Spinal cord (tissue), 10 donors: ENCODE measurements at places on chromosomes 5 and 9.
A peak's percentile ranks its signal among the peaks of the same experiment; 100 is the strongest.

- DNase-seq, result no peak
These were observed 5.5 kb upstream of the NXNL2 start for GRCh38 chr9:88529496-88529895.

- no peak for DNase-seq
These were observed 24.3 kb upstream of the ENHO start for GRCh38 chr9:34546834-34547827.

GRCh38 chr9:122354536-122355199 lies 16.2 kb upstream of the PTGS1 start:
- DNase-seq, result no peak

GRCh38 chr9:93477397-93477796 lies 24.0 kb upstream of the FAM120AOS start:
- no peak for DNase-seq

DNA sequence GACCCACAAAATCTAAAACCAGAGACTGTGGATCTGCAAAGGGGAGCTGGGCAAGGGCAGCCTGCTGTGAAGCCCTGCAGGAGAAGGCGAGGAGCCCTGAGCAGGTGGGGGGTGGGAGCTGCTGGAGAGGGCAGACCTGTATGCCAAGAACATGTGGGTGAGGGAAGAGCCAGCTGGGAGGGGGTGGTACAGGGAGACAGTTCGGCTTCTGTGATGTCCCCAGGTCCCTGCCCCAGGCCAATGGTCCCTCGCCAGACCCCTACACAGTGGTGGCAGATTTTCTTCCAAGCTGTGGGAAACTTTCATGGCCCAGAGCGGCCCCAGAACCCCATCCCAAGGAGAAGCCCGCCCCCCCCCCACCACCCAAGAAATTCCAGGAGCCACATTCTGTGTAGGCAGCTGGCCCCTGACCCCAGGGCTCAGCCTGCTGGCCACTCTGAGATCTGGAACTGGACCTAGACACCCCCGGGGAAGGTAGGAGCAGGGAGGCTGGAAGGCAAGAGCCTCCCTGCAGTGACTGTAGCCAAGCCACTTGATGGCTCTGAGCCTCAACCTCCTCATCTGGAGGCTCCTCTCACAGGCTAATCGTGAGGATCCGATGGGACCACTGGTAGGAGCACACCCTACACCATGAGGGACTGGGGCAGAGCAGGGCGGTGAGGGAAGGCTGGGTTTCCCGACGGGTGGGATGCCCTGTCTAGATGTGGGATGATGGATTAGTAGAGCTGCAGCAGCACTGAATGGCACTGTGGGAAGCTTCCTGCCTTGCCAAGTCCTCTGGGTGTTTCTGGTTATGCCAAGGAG lies 22.6 kb upstream of the CSF1R start:
- DNase-seq, result no peak

GRCh38 chr9:14258156-14258555 lies 55.8 kb downstream of the NFIB start:
- no peak for DNase-seq

DNA sequence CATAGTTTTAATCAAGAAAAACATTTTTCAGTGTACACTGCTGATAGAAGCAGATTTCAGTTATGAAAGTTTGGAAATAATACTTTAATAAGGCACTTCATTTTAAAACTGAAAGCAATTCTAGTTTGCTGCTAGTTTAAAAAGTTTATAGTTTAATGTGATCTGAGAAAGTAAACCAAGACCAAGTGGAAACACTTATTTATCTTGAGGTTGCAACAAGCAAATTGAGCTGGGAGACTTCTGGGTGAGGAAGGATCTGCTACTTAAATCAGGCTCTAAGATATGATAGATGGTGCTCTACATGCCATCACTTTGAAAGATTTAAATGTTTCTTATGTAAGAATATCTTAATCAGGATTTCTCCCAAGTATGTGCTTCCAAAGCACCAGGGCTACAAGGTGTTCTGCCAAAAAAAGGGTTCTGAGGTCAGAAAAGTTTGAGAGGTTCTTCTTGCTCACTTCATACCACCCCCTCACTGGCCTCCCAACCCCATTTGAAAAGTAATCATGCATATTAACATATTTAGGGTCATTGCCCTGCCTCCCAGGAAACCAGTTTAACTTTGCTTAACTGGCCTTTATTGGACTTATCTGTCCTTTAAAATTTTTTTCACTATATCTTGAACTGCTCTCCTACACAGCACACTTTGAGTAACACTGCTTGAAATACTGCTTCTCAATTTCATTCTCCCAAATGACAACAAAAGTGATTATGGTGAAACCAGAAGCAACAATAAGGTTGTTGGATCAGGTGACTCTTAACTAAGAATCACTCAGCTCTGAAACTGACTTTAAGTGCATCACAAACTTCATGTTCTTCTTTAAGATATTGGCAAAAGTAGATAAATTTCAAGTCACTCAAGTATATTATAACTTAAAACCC lies 15.5 kb downstream of the SLC44A1 start:
- DNase-seq, result no peak

- no peak for DNase-seq
These were observed 2.9 kb upstream of the CCDC192 start for GRCh38 chr5:127700237-127700766.

DNA sequence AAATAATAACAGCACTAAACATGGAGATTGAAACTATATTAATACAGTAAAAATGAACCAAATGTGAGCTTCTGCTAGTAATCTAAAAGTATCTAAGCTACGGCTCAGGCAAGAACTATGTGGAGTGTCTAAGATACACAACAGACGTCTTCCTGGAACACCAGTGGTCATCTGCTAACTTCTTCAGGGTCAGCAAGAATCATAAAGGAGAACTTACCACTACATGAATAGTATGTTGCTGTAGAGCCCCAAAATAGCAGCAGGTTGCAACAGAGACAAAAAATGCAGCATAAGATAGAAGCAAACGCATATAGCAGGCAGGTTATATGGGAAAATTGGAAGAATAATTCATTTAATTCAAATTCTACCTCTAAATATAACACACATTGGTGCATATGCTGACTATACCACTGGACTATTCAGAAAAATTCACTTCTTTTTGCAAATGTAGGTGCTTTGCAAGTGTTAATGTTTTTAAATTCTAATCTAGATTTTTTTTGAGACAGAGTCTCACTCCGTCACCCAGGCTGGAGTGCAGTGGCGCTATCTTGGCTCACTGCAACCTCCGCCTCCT lies 27.1 kb downstream of the DCTN4 start:
- DNase-seq, result no peak

DNA sequence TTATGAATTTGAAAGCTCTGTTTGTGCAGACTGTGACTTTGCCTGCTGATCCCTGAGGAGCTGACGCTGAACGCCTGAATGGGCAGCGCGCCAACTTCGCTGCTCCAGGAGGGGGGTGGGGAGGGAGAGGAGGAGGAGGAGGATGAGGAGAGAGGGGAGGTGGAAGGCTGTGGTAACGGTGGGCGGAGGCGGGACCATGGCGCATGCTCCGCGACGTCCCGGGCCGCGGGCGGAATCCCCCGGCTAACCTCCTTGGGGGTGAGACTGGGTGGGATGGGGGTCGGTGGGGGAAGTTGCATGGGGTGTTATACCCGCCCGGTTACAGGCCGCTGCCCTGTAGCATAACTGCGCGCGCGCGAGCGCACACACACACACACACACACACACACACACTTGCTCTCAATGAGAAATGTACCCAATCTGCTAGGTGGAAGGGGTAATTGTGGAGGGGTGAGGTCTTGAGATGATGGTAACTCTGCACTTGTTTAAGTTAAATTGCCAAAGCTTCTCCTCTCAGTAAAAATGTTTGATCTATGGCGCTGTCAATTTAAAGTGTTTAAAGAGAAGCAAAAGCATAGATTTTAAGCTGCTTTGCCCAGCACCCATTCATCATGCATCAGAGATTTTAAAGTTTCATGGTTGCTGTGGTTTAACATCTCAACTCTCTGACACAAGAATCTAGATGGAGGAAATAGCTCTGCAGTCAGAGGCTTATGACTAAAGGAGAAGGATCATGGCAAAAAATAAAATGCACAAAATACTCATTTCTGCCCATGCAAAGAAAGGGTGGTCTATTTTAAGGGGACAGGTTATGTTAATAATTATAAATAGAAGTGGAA lies 76.6 kb upstream of the TBCA start:
- DNase-seq, result peak; percentile 85

- DNase-seq, result peak; percentile 76
These were observed 165.5 kb downstream of the TSSK1B start for GRCh38 chr5:113269023-113269997.

- no peak for DNase-seq
These were observed 178.8 kb upstream of the ERCC6L2 start for GRCh38 chr9:95696701-95697100.

DNA sequence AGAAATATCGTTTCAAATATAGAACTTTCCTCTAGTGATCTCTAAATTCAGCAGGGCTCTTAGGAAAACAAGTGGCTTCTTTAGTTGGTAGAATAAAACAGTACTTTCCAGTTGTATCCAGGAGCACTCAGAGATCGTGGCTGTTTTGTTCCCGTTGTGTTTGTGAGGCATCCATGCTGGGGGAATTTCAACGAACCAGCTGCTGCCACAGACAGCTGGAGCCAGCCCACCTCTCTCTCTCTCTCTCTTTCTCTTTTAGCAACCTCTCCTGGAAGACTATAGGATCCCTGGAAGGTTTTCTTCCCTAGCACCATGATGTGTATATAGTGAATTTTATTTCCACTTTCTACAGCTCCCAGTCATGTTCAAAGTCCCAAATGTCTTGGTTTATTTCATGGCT lies 1116.0 kb upstream of the SEMA6A start:
- peak; percentile 50 for DNase-seq

GRCh38 chr9:124735121-124735520 lies 36.0 kb downstream of the NR6A1 start:
- no peak for DNase-seq
